Caki2 (cell line): ENCODE measurements at places on chromosomes 11 and 22.

- no peak for DNase-seq
These were observed 7.2 kb upstream of the SLN start for GRCh38 chr11:107719073-107719472.

GRCh38 chr11:30778596-30778995, 192.4 kb upstream of the MPPED2 start:
- no peak for DNase-seq

DNA sequence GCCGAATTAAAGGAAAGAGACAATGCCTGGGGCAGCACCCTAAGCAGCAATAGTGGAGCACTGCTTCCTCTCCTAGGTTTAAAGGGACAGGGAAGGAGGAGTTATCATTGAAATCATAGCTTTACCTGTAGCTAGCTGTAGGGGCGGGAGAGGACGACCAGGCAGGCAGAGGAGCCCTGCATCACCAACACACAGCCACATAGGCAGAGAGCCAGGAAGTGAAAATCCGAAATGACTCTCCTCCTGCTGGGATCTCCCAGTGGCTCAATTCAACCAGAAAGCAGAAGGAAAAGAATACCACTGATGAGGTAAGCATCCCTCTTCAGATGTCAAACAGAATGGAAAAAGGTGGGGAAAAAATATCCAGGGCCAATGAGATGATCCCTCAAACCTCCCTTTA, 20.4 kb downstream of the MRGPRX4 start:
- DNase-seq: no peak

DNA sequence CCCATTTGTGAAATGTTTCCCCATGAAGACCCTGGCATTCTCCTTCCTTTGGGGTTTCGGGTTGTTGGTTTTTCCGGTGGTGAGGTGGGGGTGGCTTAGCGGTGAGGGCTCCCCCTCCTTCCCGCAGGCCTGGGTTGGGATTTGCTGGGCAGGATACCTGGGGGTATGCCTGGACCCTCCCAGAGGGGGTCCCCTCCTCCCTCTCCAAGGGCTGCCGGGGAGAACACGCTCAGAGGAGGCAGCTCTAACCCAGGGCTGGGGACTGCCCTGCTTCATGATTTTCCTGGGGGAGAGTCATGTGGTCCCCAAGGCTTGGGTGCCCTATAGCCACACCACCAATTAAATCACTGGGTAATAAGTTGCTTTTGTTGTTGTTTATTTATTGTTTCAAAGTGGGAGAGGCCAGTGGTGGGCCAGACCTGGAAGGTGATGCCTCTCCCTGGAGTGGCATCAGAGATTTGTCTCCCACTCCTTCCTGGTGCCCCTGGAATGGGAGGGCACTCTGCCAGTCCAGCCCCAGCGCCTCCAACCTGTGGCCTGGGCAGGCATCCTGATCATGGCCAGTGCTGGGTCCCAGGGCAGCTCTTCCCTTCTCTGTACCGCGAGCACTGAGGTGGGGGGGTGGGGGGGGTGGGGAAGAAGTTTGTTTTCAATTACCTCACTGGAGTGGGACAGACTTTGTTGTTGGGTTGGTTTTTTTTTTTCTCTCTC, 1.3 kb upstream of the CLCF1 start:
- peak; percentile 93 for DNase-seq

- peak; percentile 16 for DNase-seq
These were observed 89.7 kb upstream of the MTMR2 start for GRCh38 chr11:96013461-96014213.

DNA sequence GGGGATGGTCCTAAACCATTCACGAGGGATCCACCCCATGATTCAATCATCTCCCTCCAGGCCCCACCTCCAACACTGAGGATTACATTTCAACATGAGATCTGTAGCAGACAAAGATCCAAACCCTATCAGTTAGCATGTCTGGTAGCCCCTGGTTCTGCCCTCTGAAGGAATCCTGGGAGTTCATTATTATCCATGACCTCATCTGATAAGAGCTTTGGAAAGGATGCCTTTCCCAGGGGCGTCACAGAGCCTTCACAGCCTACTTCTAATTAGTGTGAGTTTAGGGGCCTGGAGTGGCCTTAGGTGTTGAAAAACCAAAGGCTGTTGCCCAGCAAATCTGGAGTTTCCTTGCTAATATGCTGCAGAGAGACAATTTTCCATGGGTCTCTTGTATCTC, 8.6 kb upstream of the EIF3M start:
- no peak for DNase-seq

DNA sequence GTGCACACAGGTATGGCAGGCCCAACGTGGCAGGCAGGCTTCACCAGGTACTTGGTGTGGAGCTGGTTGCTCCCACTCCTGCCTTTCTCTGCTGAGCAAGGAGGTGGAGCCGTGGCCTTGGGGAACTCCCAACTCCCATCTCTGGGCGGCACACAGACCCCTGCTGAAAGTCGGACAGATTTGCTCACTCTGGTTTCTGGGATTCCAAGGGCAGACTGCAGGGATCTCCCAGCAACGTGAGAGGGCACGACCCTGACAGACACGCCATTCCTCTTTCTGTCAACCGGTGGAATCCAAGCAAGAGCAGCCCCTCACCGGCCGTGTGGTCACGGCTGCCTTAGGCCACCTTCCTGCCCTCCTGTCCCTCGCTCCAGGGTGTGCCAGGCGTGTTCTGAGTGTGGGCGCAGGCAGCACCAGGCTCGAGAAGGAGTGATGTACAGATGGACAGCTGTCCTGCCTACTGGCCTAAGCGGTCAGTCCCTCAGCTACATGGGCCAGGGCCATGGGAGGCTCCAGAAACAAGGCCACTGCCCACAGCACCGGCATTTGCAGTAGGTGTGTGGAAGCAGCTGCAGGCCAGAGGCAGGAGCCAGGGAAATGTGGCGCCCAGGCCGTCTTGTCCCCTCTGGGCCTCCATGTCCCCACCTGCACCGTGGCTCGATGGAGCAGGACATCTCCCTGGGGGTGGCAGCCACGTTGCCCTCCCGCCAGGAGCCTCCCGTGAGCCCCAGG, 13.7 kb upstream of the PPARA start:
- DNase-seq: no peak

DNA sequence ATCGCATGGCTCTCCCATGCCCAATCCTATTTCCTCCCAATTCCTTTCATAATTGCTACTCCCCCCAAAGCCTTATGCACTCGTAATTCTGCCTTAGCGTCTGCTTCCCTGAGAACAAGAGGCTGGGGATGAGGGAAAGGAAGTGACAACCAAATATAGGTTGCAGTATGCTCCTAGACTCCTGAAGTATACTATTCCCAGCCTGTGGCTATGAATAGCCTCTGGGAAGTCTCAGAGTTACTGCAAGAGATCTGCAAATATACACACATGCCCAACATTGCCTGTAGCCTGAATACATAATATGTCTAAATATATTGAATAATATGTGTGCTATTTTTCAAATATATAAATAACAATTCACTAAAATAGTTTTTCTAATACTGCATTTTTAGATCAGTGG, 96.1 kb upstream of the CD44 start:
- no peak for DNase-seq

- no peak for DNase-seq
These were observed 12.0 kb downstream of the PDHX start for GRCh38 chr11:34928268-34928959.

DNA sequence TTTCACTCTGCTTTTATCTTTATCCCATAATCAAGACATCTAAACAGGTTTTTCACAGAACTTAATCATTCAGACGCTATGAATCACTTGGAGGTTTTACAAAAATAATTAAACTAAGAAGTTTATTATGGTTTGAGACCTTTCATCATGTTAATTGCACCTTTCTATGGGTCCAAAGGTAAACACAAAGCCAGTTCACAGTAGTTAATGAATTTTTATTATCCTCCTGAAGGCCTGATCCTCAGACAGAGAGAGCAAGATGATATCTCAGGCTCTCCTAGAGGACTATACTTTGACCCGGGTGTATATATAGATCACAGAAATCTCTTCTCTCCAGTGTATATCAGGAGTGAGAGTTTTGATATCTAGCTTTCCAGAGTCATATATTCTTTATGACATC, 1044.3 kb upstream of the RAG2 start:
- DNase-seq: no peak

- DNase-seq: peak; percentile 60
These were observed 32.7 kb downstream of the P4HA3 start for GRCh38 chr11:74278721-74279161.

GRCh38 chr11:128505449-128506065, 81.8 kb downstream of the ETS1 start:
- DNase-seq: no peak

DNA sequence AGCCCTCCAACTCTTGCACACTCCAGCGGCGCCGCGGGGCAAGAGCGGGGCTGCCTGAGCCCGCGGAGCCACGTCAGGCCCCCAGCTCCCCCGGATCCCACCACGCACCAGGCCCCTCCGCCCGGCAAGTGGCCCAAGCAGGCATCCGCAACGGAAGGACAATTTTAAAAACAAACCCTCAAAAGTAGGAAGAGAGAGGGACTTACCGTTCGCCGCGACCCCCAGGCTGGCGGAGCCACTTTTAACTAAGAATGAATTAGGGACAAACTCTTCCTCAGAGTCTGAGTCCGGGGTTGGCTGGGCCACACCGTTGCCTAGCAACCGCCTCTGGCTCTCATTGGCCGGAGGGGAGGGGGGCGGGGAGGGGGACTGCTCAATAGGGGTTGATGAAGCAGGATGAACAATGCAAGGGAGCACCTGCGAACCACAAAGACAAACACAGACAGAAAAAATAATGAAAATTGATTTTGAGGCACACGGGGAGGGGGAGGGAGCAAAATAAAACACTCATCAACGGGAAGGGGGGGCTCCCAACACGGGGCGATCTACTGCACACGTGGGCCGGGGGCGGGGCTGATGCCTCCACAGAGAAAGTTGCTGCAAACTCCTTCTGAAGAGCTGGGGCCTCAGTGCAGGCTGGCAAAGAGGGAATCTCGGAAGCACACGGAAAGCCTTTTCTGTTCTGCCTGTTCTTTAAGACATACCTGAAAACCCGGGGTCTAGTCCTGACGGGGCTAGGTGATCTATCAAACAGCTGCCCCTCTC, 387.5 kb upstream of the NARS2 start:
- DNase-seq: no peak

DNA sequence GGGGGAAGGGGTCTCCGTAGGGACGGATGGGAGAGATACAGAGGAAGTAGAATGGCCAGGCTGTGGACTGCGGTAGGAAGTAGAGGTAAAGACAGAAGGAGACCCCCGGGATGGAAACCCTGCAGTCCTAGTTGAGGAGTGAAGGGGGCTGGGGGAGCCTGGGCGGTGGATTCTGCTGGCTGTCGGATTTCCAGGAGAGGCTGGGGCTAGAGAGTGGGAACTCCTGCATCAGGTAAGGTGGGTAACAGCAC, 727 bp upstream of the SCARF2 start:
- no peak for DNase-seq

- DNase-seq: no peak
These were observed 90.4 kb downstream of the RELT start for GRCh38 chr11:73466643-73467042.

DNA sequence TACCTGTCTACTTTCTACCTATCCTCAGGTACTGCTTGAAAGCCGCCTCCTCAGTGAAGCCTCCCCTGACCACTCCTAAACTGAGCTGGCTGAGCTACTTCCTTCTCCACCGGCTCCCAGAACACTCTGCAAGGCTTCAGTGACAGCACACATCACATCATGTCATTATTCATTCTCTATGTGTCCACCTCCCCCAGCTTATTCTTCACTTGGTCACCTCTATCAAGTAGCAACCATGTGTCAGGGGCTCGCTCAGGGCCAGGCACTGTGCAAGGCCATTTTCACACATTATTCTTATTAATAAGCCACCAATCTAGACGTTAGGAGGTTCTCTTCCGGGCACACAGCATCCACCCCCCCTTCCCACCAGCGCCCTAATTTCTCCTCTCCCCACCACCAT, 3.7 kb upstream of the ELFN2 start:
- no peak for DNase-seq

DNA sequence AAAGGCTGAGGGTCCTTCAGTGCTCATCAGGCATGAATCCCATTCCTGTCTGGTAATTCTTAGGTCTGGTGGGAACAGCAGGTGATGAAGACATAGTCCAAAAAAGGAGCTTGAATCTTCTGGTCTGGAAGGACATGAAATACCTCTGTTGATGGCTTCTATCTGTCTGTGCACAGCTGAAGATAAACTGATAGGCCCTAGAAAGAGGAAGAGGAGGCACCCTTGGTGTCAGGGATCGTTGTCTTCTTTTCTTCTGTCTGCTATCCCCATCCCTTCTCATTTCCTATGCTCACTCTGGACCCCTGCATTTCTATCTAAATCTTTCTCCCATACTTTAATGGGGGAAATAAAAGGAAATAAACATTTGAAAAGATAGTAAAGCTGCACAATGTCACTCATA, 9.4 kb downstream of the AGBL2 start:
- no peak for DNase-seq

GRCh38 chr11:85109141-85109540, 518.0 kb downstream of the DLG2 start:
- no peak for DNase-seq

GRCh38 chr11:66625041-66625751, 8.8 kb downstream of the RBM14 start:
- DNase-seq: no peak

GRCh38 chr22:18077087-18077638, 627 bp upstream of the PEX26 start:
- DNase-seq: no peak

DNA sequence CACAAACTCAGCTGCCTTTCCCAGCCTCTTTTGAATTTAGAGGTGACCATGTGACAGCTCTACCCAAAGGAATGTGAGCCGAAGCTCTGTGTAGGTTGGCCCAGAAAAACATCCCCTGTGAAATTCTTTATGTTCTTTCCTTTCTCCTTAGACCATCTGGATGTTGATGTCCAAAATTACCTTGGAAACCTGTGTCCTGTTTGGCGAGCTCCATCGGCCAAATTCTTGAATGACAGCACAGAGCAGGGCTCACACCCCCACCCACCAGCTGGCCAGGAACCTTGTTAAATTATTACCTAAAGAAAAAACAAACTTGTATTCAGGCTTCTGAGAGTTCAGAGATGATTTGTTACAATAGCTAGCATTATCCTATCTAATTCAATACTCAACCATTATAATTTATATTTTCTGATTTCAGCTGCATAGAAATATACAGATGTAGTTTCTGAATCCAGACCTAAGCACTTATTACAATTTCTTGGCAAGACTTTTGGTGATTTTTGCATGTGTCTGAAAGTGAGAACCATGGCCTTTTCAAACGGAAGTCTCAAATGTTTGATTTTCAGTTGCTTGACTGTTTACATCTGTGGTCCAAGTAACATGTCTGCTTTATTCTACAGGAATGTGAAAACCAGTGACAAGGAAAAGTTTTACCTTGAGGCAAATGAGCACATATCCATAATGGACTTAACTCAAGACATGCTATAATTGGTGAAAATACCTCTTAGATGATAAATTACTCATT, 554.2 kb downstream of the NTM start:
- DNase-seq: no peak

DNA sequence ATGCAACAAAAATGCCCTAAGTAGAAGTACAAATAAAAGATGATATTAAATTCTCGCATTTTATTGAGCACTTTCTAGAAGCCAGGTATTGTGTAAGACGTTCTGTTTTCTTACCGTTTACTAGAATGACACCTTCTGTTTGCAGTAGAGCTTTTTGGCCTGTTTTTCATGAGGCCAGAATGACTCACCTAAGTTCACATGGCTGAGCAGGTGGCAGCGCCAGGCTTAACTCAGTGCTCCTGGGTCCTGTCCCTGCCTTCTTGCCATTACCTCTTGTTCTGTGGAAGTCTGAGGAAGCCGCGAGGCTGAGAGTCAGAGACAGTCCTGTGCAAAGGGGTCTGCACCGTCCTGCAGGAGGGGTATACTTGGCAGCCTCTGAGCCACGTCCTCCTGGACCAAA, 113.8 kb downstream of the ATXN10 start:
- DNase-seq: peak; percentile 91
